Stimulated activated CD8-positive, alpha-beta memory T cell treated with anti-CD3 and anti-CD28 coated beads, Interleukin-15, amount 100 ng/mL, for 4 hours (primary cell): ENCODE measurements at places on chromosomes 11 and 22.

DNA sequence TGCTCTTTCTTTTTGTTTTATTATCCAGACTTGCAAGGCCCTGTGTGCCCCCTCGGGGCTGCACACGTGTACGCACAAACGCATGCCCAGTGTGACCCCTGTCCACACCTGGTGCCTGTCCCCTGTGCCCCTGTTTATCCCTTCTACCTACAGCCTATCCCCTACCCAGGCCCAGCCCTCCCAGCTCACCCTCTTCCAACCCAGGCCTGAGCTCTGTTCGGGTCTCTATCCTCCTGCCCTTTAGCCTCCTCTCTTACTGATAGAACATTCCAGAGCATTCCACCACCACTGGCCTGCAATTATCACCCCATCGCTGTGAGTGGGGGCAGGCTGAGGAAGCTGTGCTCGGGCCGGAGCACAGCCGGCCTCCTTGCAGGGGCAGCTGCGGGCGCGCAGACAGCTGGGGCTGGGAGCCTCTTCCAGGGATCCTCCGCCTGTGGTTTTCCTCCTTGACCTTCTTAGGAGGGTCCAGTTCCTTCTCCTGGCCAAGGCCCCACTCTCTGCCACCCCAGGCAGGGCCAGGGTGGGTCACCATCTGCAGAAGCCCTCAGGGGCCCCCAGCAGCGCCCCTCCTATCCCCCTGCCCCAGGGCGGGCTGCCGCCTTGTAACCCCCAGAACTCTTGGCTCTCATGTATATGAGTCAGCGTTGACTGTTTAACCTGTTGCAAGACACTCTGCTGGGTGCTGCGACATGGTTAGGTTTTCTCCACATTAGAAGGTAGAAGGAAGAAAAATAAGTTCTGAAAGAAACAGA is 41.8 kb upstream of the KCNQ1OT1 start:
- no peak for DNase-seq

GRCh38 chr11:2100361-2101170 is 38.6 kb downstream of the IGF2 start:
- no peak for DNase-seq

- DNase-seq, result no peak
Observed at GRCh38 chr11:17328871-17329494, 22.6 kb upstream of the NCR3LG1 start.

DNA sequence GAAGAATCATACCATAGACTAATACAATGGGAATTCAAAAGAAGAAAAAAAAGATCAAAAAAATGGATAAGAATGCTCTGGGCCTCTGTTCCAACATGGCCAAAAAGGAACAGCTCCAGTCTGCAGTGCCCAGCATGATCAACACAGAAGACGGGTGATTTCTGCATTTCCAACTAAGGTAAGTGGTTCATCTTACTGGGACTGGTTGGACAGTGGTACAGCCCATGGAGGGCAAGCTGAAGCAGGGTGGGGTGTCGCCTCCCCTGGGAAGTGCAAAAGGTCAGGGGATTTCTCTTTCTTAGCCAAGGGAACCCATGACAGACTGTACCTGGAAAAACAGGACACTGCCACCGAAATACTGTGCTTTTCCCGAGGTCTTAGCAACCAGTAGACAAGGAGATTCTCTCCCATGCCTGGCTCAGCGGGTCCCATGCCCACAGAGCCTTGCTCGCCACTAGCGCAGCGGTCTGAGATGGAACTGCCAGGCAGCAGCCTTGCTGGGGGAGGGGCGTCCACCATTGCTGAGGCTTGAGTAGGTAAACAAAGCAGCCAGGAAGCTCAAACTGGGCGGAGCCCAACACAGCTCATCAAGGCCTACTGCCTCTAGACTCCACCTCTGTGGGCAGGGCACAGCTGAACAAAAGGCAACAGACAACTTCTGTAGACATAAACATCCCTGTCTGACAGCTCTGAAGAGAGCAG is 428.4 kb downstream of the MN1 start:
- no peak for DNase-seq

DNA sequence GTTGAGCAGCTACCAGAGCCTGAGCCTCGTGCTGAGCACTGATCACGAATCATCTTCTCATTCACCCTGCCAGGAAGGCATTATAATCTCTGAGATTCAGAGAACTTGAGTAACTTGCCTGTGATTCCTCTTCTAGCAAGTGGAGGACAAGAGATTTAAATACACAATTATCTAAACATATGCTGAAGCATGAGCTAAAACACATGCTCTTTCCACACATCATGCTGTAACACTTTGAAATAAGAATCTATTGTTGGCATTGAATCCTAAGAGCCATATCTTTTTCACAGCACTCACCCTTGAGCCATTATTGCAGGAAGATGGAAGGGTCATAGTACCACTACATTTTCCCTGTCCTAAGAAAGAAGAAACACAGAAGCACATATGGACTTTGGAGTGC is 722.5 kb upstream of the API5 start:
- no peak for DNase-seq

- DNase-seq, result no peak
Observed at GRCh38 chr22:50522806-50523438, 2.5 kb downstream of the SCO2 start.

- no peak for DNase-seq
Observed at GRCh38 chr11:119618208-119618909, 110.6 kb downstream of the NECTIN1 start.

- DNase-seq, result no peak
Observed at GRCh38 chr11:82906931-82907330, 5.4 kb downstream of the DDIAS start.
